Muscle of leg (tissue), 16 donors: ENCODE measurements at places on chromosomes 2 and 18.
A peak's percentile ranks its signal among the peaks of the same experiment; 100 is the strongest.

DNA sequence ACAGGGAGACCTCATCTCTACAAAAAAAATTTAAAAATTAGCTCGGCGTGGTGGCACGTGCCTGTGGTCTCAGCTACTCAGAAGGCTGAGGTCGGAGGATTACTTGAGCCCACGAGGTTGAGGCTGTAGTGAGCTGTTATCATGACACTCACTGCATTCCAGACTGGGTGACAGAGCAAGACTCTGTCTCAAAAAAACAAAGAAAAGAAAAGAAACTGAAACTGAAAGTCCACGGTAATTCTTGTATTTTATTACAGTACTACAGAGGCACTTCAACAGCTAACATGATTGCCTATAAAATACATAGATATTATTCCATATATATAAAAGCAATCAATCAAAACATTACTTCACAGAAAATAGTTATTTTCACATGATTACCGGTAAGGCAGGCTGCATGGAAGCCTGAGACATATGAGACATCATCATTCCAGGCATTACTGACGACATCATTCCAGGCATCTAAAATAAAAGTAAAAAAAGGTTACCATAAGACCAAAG is 23.1 kb downstream of the PRPF40A start:
- peak; percentile 18 for DNase-seq
- no peak overlapping the region for H3K4me3 ChIP-seq
- no peak overlapping the region for H3K27ac ChIP-seq
- no peaks in the 10 kb centered on the region for H3K27me3 ChIP-seq

- H3K36me3 ChIP-seq, result no peaks in the 10 kb centered on the region
- H3K4me1 ChIP-seq, result peaks cover 2% of the 10 kb centered on the region
- H3K27me3 ChIP-seq, result no peaks in the 10 kb centered on the region
- no peak overlapping the region for H3K27ac ChIP-seq
Measured at GRCh38 chr18:9172506-9173127, 36.0 kb downstream of the ANKRD12 start.

GRCh38 chr2:219644801-219645480 is 17.5 kb downstream of the SLC4A3 start:
- peaks cover 44% of the 10 kb centered on the region for H3K4me1 ChIP-seq
- H3K27ac ChIP-seq, result peak overlapping the region; percentile 78
- no peaks in the 10 kb centered on the region for H3K36me3 ChIP-seq
- no peaks in the 10 kb centered on the region for H3K27me3 ChIP-seq
- H3K4me3 ChIP-seq, result no peak overlapping the region

- H3K27ac ChIP-seq, result peak overlapping the region; percentile 84
- peak; percentile 93 for DNase-seq
- peaks cover 33% of the 10 kb centered on the region for H3K4me1 ChIP-seq
- H3K36me3 ChIP-seq, result no peaks in the 10 kb centered on the region
Measured at GRCh38 chr2:174012347-174013314, 47.5 kb upstream of the SP3 start.

DNA sequence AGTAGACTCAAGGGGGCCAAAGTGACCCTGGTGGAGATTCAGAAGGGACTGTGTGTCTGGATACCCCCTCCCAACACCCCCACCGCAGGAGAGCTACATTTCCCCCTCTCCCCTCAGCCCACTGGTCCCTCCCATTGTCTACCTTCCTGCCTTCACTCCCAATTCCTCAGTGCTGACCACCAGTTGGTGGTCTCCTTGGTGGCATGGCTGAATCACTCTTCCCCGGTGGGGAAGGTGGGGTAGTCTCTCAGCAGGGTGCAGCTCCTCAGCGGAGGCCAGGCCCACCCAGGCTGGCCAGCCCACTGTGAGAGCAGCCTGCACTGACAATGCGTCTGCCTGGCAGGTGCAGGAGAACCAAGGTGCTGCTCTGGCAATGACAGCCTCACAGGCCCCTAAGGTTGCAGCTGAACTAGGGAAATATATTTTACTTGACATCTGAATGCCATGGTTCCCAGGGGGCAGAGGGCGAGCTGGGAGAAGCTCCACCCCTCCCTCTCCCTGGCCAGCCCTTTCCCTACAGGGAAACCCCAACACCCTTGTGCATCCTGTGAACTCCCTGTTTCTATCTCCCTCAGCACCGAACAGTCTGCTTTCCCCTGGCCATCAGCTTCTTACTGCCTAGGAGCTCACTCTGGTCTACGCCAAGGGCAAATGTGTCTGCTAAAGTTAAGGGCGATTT is 62.6 kb upstream of the PAX8 start:
- no peaks in the 10 kb centered on the region for H3K36me3 ChIP-seq
- H3K4me3 ChIP-seq, result no peak overlapping the region
- no peak for DNase-seq
- H3K4me1 ChIP-seq, result no peaks in the 10 kb centered on the region
- H3K27ac ChIP-seq, result no peak overlapping the region
- peaks cover 2% of the 10 kb centered on the region for H3K27me3 ChIP-seq

- no peaks in the 10 kb centered on the region for H3K36me3 ChIP-seq
- DNase-seq, result no peak
- H3K27me3 ChIP-seq, result no peaks in the 10 kb centered on the region
- H3K4me1 ChIP-seq, result no peaks in the 10 kb centered on the region
Measured at GRCh38 chr18:74013955-74014354, 133.7 kb downstream of the FBXO15 start.

- H3K36me3 ChIP-seq, result no peaks in the 10 kb centered on the region
- no peak overlapping the region for H3K4me3 ChIP-seq
- no peaks in the 10 kb centered on the region for H3K27me3 ChIP-seq
- peaks cover 9% of the 10 kb centered on the region for H3K4me1 ChIP-seq
- DNase-seq, result no peak
- peak overlapping the region; percentile 13 for H3K27ac ChIP-seq
Measured at GRCh38 chr2:70626254-70626990, 72.8 kb upstream of the TGFA start.

GRCh38 chr2:182318466-182319220 is 108.2 kb downstream of the PDE1A start:
- no peaks in the 10 kb centered on the region for H3K27me3 ChIP-seq
- no peak overlapping the region for H3K27ac ChIP-seq
- no peak overlapping the region for H3K4me3 ChIP-seq

- peak overlapping the region; percentile 85 for H3K4me3 ChIP-seq
- H3K4me1 ChIP-seq, result peaks cover 15% of the 10 kb centered on the region
- no peak overlapping the region for H3K27ac ChIP-seq
- H3K27me3 ChIP-seq, result no peaks in the 10 kb centered on the region
Measured at GRCh38 chr2:102737431-102737830, 24.4 kb upstream of the TMEM182 start.

- no peaks in the 10 kb centered on the region for H3K4me1 ChIP-seq
- H3K27ac ChIP-seq, result no peak overlapping the region
- no peak overlapping the region for H3K4me3 ChIP-seq
- no peaks in the 10 kb centered on the region for H3K36me3 ChIP-seq
Measured at GRCh38 chr18:49170145-49170544, 219.4 kb upstream of the SMAD7 start.

DNA sequence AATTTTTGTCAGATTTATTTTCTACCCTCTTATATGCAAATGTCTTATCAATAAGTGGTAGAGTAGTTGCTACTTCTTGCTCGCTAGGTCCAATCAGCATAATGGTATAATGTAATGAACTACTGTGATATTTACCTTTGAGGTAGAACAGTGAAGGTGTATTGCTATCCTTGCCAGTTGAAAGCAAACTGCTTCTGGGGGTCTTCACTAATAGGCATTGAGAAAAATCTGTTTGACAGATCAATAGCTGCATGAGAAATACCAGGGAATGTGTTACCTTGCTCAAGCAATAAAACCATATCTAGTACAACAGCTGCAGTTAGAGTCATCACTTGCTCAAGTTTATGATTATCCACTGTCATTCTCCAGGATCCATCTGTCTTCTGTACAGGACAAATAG is 50.1 kb upstream of the EFEMP1 start:
- H3K36me3 ChIP-seq, result no peaks in the 10 kb centered on the region
- H3K4me1 ChIP-seq, result no peaks in the 10 kb centered on the region
- H3K27me3 ChIP-seq, result no peaks in the 10 kb centered on the region
- H3K27ac ChIP-seq, result no peak overlapping the region
- DNase-seq, result no peak

DNA sequence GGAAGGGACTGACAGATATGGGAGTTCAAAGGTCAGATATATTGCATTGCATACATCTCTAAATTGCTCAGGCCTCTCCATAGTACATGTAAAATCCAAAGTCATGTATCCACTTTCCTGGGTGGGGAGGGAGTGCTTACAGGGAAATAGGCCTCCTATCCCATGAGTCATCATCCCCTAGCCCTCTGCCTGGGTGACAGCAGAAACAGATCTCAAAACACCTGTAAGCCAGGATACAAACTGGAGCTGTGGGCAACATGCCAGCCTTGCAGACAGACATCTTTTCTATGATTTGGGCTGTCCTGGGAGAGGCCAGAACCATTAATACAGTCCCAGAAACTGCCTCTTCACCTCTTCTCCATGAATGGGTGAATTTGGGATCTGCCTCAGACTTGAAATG is 4.8 kb downstream of the ALK start:
- no peak overlapping the region for H3K27ac ChIP-seq
- no peak for DNase-seq
- peaks cover 28% of the 10 kb centered on the region for H3K27me3 ChIP-seq
- no peak overlapping the region for H3K4me3 ChIP-seq
- H3K4me1 ChIP-seq, result peaks cover 16% of the 10 kb centered on the region

GRCh38 chr18:68840554-68841263 is 42.8 kb downstream of the CCDC102B start:
- no peak overlapping the region for H3K4me3 ChIP-seq
- no peaks in the 10 kb centered on the region for H3K27me3 ChIP-seq
- H3K27ac ChIP-seq, result peak overlapping the region; percentile 18
- H3K36me3 ChIP-seq, result no peaks in the 10 kb centered on the region

DNA sequence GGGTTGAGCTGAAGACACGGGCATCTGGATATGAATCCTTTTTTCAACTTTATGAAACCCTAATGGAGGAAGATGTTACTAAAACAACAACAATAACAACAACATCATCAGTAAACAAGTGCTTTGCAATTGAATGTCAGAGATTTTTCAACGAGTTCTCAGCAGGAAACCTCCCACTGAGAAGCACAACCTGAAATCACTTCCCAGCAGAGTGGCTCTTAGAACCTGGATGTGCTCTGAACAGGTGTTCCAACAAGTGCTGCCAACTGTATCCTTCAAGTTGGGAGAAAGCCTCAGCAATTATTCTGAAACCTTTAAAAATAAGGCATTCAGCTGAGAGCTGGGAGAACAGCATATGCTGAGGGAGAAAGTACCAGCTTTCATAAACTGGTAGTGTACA is 1622.7 kb upstream of the CELF4 start:
- H3K27me3 ChIP-seq, result no peaks in the 10 kb centered on the region
- no peak overlapping the region for H3K4me3 ChIP-seq
- no peak for DNase-seq
- H3K27ac ChIP-seq, result no peak overlapping the region

GRCh38 chr2:102581911-102582310 is 37.4 kb upstream of the SLC9A2 start:
- H3K27me3 ChIP-seq, result no peaks in the 10 kb centered on the region
- no peak for DNase-seq
- H3K4me1 ChIP-seq, result no peaks in the 10 kb centered on the region
- H3K4me3 ChIP-seq, result no peak overlapping the region
- H3K36me3 ChIP-seq, result no peaks in the 10 kb centered on the region

GRCh38 chr2:71500426-71501079 is 47.2 kb downstream of the DYSF start:
- H3K36me3 ChIP-seq, result peaks cover 8% of the 10 kb centered on the region
- H3K4me3 ChIP-seq, result no peak overlapping the region
- H3K27me3 ChIP-seq, result no peaks in the 10 kb centered on the region
- peaks cover 61% of the 10 kb centered on the region for H3K4me1 ChIP-seq
- peak overlapping the region; percentile 76 for H3K27ac ChIP-seq

- H3K27me3 ChIP-seq, result no peaks in the 10 kb centered on the region
- DNase-seq, result no peak
- no peaks in the 10 kb centered on the region for H3K4me1 ChIP-seq
Measured at GRCh38 chr2:214014551-214015220, 396.2 kb upstream of the VWC2L start.

GRCh38 chr2:200482194-200482593 is 27.7 kb downstream of the KCTD18 start:
- H3K4me3 ChIP-seq, result no peak overlapping the region
- no peak overlapping the region for H3K27ac ChIP-seq
- peaks cover 30% of the 10 kb centered on the region for H3K36me3 ChIP-seq
- H3K27me3 ChIP-seq, result no peaks in the 10 kb centered on the region
- peaks cover 14% of the 10 kb centered on the region for H3K4me1 ChIP-seq

DNA sequence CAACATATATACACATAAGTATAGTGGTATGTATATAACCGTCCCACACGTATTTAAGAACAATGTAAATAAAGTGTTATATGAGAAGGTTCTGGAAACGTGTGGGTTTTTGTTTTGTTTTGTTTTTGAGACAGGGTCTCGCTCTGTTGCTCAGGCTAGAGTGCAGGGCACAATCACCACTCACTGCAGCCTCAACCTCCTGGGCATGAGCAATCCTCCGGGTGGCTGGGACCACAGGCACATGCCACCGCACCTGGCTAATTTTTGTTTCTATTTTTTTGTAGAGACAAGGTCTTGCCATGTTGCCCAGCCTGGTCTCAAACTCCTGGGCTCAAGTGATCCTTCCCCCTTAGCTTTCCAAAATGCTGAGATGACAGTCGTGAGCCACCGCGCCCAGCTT is 6.2 kb downstream of the ADAM17 start:
- no peak for DNase-seq
- no peaks in the 10 kb centered on the region for H3K4me1 ChIP-seq
- no peak overlapping the region for H3K27ac ChIP-seq
- H3K4me3 ChIP-seq, result no peak overlapping the region

- H3K27ac ChIP-seq, result no peak overlapping the region
- H3K4me3 ChIP-seq, result no peak overlapping the region
- H3K4me1 ChIP-seq, result peaks cover 8% of the 10 kb centered on the region
- H3K36me3 ChIP-seq, result peaks cover 4% of the 10 kb centered on the region
- no peak for DNase-seq
Measured at GRCh38 chr2:172464400-172465129, 37.2 kb downstream of the ITGA6 start.

DNA sequence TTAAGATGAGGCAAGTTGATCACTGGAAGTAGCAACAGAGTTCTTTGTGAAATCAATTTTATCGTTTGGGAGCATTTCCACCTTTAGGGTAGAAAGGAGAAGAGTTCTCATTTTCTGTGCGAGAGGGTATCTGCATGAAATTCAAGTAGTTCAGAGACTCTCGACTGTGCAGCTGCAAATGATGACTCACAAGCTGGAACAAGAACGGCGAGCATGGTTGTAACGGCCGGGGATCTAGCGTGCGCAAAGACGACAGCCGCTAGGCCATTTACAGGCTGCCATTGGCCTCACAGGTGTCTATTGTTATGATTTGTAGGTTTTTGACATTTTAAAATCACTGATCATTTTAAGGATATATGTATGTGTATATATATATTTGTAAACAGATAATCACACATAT is 5.2 kb downstream of the KLHL29 start:
- DNase-seq, result peak; percentile 91
- no peak overlapping the region for H3K27ac ChIP-seq
- peaks cover 14% of the 10 kb centered on the region for H3K4me1 ChIP-seq
- no peak overlapping the region for H3K4me3 ChIP-seq

DNA sequence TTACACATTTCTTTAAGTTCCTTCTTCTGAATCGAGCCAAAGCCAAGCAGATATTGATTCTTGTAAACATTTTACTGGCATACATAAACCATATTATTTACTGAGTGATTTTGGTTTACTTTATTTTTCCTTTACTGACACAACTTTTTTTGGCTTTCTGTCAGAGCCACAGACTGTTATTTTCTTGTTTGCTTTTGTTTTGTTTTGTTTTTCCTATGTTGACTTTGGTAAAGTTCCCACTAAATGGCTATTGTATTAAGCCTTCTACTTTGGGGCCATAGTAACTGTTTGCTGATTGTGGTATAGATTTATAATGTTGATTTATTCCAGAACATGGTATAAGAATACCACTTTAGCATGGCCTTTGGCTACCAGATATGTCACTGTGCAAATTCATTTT is 419.4 kb downstream of the DCDC2C start:
- H3K27ac ChIP-seq, result no peak overlapping the region
- no peak overlapping the region for H3K4me3 ChIP-seq
- no peak for DNase-seq
- H3K4me1 ChIP-seq, result no peaks in the 10 kb centered on the region
- no peaks in the 10 kb centered on the region for H3K27me3 ChIP-seq
- H3K36me3 ChIP-seq, result no peaks in the 10 kb centered on the region
